ENCODE measurements at places on chromosomes 2 and 18. TPM values are rescaled to one million over a fixed set of nuclear protein-coding genes. Genes with fewer than 3 reads are reported as not detected.

Gene KYNU
- total RNA-seq, result 0.43 TPM

Gene RND3
- total RNA-seq, result 48.4 TPM

Gene PLGLB2
- total RNA-seq, result 2.7 TPM

Gene AMER3
- total RNA-seq, result not detected

Gene SERPINB3
- total RNA-seq, result not detected

Gene TSHZ1
- 7.7 TPM for total RNA-seq

Gene CCDC150
- 26.3 TPM for total RNA-seq

Gene CDK5R2
- not detected for total RNA-seq

Gene ZNF396
- 1.3 TPM for total RNA-seq

Gene STK36
- total RNA-seq, result 23.5 TPM

Gene FZD7
- total RNA-seq, result 0.27 TPM

Gene DSG4
- total RNA-seq, result not detected

Gene CAPN14
- under 0.01 TPM for total RNA-seq

Gene EPHA4
- total RNA-seq, result 35.8 TPM

Gene GAD1
- total RNA-seq, result 0.14 TPM

Gene TMX3
- 139 TPM for total RNA-seq

Gene PDE1A
- total RNA-seq, result 0.27 TPM

Gene AQP4
- not detected for total RNA-seq

Gene SERPINB13
- 0.13 TPM for total RNA-seq

Measured in thoracic aorta endothelial cell (primary cell).